ENCODE measurements at places on chromosomes 7 and 10.

- no peak for DNase-seq
Measured at GRCh38 chr7:156772725-156773124, 120.3 kb downstream of the LMBR1 start.

DNA sequence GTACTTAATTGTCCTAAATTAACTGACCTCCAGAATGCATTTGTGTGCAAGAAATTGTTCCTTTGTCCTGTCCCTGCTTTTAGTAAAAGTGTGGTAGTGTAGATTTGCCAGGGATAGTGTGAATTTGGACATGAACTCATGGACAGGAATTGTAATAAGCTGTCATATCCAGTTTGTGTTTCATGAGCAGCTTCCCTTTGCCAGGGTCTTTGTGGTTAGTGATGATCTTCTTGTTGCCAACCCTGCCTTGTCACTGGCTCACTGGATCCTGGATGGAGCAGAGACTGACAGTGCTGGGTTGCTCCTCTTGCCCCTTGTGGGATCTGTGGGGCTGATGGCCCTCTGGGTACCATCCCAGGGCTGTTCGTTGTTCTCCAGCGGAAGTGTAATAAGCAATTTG lies 110.1 kb downstream of the CCNY start:
- no peak for DNase-seq

DNA sequence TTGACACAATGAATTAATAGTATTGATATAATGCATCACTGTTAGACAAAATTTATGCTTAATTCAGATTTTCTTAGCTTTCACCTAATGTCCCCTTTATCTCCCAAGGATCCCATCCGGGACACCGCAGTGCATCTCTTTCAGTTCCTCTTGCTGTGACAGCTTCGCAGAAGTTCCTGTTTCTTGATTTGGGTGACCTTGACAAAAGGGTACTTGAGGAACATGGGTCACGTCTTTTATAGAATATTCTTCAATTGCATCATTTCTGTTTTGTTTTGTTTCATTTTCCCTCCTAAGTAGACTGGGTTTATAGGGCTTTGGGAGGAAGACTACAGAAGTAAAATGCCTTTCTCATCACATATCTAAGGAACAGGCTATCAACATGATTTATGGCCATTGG lies 453.2 kb downstream of the DPP6 start:
- no peak for DNase-seq

DNA sequence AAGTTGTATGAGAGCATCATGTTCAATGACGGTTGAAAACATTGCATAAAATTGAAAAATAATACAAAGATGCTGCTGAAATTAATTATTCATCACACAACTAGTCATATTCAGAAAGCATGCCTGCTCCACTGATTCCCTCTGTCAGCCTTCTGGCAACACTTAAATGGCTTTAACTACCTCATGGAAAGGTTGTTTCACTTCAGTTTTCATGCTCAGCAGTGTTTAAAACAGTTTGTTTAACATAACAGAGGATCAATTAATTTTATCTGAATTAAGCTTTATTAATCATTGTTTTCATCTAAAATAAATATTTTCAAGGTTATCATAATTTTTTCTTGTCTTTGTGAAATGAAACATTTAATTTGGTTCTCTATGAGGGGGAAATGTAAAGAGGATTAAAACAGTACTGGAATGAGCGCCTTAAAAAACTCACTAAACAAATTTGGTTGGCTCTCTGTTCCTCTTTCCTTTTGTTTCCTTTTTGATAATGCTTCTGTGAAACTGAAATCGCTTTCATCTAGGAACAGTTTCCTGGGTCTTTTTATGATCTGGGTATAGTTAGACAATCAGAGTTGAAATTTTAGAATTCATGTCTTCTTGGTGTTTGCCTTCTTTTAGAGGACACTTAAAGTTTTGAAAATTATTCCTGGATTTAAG lies 427.4 kb downstream of the SH2D4B start:
- no peak for DNase-seq

DNA sequence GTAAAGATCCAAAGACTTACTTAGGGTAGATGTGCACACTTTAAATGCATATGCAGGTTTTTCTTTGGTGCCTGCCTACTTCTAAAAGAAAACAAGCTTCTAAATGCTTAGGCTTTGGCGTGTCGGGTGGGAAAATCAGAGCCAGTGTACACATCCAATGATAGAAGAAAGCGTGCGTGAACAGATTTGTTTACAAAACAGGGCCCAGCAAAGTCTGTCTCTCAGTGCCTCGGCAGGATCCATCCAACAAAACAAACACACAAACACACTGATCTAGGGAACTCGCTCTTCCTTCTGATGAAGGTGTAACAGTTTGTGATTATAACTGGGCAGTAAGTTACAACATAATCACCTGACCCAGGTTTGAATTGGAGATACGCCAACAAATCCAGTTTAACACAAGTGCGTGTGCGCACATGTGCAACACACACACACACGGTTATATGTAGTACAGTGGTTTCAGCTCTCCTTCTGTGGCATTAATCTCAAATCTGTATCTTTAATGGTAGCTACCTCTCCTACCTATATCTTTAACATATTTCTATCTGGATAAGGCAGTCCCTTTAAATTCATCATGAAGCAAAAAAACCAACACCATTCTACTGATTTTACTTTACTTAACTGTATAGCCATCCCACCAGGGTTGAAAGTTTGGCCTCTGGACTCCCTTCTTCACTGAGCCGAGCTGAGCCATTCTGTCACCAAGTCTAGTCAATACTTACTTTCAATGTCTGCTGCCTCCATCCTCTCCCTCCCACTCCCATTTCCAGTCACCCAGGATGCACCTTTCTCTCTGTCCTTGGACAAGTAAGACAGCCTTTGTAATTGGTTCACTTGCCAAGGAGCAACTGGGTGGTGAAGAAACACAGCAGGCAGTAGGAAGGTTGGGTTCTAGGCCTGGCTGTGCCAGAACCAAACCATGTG lies 184.4 kb upstream of the KLF14 start:
- DNase-seq, result no peak

DNA sequence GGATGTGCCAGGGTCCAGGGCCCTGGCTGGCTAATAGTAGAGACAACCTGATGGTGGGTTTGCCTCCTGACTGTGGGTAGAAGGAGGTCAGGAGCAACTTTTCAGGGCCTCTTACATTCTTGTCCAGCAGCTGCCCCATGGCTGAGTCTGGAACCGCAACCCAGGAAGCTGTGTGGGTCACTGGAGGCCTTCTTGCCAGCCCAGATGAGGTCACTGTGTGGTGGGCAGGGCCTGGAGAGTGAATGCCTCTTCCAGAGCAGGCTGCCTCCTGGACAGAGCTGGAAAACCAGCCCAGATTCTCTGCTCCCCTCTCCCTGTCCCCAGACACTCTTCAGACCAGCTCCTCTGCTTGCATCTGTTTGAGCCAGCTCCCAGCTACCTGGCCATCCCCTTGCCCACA lies 43.5 kb upstream of the LEP start:
- no peak for DNase-seq

DNA sequence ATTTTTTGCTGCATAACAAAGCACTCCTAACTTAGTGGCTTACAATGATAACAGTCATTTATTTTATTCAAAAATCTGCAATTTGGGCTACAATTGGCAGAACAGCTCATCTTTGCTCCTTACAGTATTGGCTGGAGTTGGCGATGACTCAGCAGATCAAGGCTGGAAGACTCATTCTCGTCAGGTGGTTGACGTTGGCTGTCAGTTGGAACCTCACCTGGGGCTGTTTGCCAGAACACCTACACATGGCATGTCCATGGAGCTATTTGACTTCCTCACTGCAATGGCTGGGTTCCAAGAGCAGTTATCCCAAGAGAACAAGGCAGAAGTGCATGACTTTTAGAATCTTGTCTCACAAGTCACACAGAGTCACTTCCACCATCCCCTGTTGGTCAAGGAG lies 75.1 kb downstream of the NOD1 start:
- no peak for DNase-seq
